Omental fat pad (tissue), 4 donors: ENCODE measurements at places on chromosomes 1 and 21. TPM values are rescaled to one million over a fixed set of nuclear protein-coding genes. Genes with fewer than 3 reads are reported as not detected.

DNA sequence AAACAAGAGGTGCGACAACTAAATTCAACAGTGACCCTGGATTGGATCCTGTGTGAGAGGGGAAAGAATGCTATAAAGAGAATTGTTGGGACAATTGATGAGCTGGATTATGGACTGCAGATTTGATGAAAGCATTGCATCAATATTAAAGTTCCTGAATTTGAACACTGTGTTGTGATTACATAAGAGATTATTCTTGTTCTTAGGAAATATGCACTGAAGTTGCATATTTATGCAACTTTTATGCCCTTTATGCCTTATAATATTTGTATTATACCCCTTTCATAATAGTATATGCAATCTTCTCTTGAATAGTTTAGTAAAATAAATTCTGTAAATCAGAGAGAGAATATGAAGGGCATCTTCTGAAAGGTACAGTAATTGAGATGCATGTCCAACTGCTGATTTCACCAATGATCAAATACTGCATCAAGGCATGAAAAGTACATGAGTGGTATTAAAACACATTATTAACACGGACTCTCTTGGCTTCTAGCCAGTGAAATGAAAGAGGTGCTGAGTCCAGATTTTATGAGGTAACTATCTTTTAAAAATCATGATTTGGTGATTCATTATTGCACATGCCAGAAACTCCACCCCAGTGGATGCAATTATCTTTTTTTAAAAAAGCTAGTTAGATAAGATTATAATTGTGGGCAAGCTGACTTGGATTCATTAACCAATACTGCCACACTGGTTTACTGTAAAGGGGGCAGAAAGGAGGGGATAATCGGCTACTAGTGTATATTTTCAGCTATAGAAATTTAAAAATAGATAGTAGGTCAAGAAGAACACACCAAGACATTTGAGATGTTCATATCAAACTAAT lies 19.9 kb upstream of the LPAR3 start:
- DNase-seq = no peak

DNA sequence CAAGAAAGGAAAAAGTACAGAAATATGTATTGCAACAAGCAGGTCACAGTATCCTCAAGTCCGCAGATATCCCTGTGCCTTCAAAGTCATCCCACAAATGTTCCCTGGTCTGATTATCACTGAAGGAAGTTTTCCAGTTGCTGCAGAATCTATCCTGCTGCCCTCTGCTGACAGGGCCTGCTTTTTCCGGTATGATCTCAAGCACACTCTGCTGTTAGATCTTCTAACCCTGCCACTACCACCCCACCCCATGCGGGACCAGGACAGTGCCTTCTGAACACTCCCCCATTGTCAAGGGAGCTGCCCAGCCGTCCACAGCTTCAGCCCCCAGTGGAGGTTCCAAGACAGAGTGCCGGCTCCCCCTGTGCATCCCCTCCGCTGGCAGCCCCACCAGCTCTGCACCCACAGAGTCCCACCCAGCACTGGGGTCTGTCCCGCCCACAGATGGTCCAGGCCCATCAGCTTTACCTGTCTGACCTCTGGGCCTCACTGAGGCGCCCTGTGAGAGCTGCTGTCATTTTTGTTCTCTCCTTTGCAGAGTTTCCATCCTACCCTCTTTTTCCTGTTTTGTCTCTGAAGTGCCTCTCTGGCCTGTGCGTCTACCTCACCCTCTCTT lies 27.9 kb downstream of the FAM163A start:
- DNase-seq = no peak

- no peak for DNase-seq
Observed at GRCh38 chr1:111392460-111392945, 35.0 kb downstream of the OVGP1 start.

- no peak for DNase-seq
Observed at GRCh38 chr1:172832006-172832725, 173.3 kb downstream of the FASLG start.

GRCh38 chr1:58570817-58571216 lies 6.2 kb downstream of the TACSTD2 start:
- no peak for DNase-seq

- DNase-seq = no peak
Observed at GRCh38 chr1:64906447-64906846, 59.9 kb downstream of the JAK1 start.

DNA sequence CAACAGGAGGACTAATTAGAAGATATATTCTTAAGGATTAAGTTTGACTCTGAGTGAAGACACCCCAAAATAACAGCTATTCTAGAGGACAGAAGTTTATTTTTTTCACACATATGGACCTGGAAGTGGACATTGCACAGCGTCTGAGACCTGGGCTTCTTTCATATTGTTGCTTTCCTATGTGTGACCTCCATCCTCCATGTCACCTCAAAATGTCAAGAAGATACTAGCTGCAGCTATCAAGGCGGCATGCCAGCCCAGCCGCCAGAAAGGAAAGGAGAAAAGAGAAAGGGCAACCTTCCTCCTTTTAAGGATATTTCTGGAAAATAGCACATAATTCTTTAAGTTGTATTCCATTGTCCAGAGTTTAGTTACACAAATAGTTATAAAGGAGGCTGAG lies 220.4 kb downstream of the PATJ start:
- no peak for DNase-seq

GRCh38 chr1:55820501-55820900 lies 605.3 kb upstream of the USP24 start:
- DNase-seq = no peak

DNA sequence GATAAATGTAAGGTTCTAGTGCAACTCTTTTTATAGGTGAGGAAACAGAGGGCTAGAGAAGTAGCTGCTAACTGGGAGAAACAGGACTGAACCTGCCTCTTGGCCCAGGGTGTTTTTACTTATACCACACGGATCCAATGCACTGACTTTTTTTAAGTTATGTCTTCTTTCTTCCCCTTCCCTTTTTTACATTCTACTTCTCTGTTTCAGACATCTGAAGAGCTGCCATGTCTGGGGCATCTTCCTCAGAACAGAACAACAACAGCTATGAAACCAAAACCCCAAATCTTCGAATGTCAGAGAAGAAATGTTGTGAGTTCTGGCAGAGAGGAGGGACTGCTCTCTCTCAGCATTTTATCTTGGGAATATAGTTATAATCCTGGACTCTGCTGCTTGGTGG lies 1.4 kb downstream of the PFKFB2 start:
- no peak for DNase-seq

DNA sequence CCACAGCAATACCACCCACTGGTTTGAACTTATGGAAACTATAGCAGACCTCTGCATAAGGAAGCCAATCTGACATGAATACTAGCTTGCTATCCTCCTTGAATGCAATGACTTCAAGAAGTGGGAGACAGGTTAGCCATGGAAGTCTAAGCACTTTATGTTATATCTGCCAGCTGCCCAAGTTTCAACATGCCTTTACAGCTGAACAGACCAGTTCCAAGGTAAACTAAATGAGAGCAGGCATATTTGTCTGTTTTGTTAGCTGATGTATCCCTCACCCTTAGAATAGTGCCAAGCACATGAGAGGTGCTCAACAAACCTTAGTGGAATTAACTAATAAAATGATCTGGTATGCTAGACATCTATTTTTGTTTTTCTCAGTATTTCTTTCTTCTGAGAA lies 65.1 kb downstream of the ALG14 start:
- DNase-seq = no peak

- no peak for DNase-seq
Observed at GRCh38 chr1:236808564-236809130, 13.6 kb downstream of the MTR start.

DNA sequence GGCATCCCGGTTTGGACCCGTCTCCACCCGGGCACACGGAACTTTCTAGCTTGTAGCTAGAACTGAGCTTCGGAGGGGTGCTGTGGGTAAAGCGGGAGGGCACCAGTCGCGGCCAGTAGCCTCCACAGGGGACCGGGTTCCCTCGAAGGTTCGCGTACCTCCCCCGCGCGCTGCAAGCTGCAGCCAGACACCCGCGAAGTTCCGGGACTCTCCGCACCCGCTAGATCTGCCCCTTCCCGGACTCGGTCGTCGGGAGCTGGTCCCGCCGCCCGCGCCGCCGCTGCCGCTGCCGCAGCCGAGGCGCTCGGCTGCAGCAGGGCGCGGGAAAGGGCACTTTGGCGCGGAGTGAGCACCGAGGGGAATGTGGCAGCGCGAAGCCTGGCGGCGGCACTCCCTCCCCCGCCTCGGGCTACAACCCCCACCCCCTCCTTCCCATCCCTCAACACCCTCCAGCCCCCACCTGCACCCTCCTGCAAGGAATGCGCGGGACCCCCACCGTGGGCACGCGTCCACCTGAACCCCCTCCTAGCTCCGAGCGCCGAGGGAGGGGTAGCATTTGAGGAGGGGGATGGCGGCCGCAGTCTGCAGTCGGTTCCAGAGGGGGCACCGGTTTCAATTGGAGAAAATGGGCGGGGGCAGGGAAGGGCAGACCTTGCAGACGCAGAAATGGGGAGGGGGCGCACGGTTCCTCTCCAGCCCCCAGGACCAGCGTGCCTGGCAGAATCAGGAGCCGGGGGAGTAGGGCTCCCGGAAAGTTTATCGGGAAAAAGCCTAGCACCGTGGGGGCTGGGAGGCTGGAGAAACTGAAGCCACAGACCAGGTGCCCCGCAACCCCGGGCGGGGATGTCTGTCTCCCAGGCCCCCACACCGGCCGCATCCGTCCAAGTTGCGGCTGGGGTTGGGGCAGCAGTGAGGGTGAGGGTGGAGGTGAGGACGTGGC lies 968 bp downstream of the CSMD2 start:
- no peak for DNase-seq

- no peak for DNase-seq
Observed at GRCh38 chr1:208170252-208170651, 73.9 kb downstream of the PLXNA2 start.

DNA sequence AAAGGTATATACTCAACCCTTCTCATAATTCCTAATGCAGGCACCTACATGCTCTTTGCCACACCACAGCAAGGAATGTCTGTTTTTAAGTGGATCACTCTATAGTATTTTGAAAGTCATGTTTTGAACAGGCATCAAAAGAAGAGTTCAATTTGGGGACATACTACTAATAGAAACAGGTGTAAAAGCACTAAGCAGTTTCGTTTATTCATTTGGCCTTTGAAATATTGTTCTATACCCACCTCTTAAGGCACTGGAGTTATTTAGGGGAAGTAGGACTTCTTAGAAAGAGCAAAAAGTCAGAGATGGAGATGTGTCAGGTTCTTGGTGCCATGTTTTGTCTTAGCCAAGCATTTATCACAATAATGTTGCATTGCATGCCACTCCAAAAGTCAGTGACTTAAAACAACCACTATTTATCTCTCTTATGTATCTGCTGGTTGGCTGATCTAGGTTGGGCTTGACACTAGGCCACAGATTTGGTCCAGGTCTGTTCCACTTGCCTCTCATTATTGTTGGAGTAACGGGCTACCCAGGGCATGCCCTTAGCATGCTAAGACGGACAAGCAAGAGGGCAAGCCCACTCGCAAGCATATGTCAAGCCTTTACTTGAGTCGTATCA lies 107.5 kb downstream of the RGL1 start:
- no peak for DNase-seq

- DNase-seq = no peak
Observed at GRCh38 chr1:196181594-196181878, 426.7 kb downstream of the KCNT2 start.

The AADACL3 gene
- not detected for total RNA-seq

The MAST2 gene
- 18.0 TPM for total RNA-seq

The TAF1A gene
- total RNA-seq = 10.6 TPM

The MYBPH gene
- total RNA-seq = not detected
